ENCODE measurements at places on chromosomes 1 and 21.

DNA sequence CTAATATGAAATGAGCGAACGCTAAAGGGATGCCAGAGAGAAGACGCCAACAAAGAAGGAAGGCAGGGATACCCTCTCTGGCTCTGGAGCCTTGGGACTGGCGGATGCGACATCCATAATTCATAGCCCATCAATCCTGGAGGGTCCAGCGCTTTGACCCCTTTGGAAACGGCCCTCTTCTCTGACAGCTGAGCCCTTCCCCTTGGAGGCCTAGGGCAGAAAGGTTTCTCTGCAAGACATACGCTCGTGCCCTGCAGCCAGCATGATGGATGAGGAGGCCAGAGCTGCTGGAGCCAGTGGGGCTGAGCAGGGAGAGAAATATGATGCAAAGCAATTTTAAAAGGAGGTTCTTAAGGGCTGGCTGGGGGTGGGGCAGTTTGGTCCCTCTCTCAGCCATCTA is 22.2 kb downstream of the OPTC start:
- DNase-seq: no peak

GRCh38 chr1:227545361-227545760 is 18.0 kb upstream of the ZNF678 start:
- no peak for DNase-seq

DNA sequence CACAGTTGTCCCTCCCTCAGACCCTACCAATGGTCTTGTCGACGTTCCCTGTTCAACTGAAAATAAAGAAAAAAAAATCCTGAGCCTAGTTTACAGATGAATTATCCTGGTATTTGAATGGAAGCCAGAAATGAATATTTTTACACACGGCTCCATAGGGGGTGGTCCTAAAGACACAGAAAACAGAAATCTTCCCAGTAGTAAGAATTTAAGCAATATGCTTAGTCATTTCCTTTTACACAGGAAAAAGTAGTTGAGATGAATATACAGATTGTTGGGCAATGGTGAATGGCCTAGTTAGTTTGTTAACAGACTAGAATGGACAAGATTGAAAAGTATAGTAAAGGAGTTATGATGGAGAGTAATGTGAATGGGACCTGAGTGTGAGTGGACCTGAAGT is 67.4 kb downstream of the RGS18 start:
- DNase-seq: no peak

DNA sequence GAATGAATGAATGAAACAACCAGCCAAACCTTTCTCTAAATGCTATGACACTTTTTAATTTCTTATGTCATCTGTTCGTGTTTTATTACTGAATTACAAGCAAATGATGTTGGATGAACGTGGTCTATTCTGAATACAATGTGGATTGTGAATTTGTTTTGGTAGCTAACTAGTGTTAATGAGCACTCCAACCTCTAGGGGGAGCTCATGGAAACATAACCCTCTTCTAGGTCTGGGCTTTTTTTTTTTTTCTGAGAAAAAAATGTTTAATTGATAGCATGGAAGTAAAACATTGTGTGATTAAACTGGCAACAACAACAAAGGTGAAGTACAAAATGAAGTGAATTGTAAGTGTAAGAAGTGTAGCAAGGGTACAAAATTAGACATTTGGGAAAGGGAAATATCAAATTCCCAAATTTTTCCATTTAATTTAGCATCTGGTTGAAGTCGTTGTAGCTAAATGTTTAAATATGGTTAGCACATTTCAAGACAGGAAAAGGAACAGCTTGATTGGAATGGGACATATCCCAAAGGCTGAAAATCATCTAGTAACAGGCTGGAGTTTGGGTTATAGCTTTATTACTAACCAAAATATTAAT is 42.6 kb upstream of the PTGS2 start:
- DNase-seq: peak; percentile 42

GRCh38 chr1:209335178-209335577 is 248.3 kb upstream of the CAMK1G start:
- peak; percentile 44 for DNase-seq

DNA sequence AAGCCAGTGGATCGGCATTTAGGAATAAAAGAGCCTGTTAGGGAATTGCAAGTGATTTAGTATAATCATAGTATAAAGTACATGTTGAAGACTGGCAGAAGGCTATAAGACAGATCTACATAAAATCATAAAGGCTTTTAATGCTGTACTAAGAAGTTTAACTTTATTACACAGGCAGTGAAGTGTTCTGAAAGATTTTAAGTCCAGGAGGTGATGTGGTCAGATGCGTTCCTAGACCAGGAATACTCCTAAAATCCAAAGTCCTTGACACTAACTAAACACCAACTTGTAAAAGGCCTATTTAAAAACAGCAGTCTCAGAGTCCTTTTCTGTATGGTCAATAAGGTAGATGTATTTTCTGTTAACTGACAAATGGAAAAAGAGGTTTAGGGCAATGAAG is 57.0 kb downstream of the KIFAP3 start:
- no peak for DNase-seq

DNA sequence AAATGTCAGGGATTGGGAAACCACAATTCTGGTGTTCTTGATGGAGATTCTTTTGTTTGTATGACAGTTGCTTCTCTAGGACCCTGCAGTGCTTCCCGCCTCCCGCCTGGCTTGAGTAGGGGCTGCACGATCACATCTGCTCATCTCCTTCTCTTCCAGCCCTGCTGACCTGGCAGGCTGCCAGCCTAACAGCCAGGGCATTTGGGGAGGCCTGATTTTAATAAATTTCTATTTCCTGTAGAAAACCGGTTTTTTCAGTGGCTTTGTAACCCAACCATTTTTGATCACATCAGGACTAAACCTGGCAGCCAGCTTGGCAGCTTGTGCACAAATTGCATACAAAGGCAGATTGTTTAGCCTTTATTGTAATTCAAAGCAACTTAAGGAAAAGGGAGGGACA is 78.9 kb downstream of the UBE2U start:
- peak; percentile 12 for DNase-seq

- no peak for DNase-seq
Observed at GRCh38 chr1:99516141-99516540, 129.8 kb upstream of the PALMD start.

DNA sequence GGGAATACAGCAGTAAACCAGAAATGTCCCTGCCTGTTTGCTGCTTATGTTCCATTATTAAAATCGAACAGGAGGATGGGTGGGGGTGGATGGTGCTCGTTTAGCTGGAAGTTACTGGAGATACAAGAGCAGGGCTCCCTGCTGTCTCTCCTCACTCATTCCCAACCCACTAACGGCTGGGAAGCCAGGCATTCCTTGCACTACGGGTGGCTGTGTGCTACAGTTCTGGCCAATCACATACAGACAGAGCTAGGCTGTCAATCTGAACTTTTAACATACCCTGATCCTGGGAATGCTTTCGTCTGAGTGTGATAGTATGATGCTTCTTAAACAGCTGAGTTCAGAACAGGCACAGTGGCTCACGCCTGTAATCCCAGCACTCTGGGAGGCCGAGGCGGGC is 7.0 kb downstream of the SIPA1L2 start:
- DNase-seq: peak; percentile 51

DNA sequence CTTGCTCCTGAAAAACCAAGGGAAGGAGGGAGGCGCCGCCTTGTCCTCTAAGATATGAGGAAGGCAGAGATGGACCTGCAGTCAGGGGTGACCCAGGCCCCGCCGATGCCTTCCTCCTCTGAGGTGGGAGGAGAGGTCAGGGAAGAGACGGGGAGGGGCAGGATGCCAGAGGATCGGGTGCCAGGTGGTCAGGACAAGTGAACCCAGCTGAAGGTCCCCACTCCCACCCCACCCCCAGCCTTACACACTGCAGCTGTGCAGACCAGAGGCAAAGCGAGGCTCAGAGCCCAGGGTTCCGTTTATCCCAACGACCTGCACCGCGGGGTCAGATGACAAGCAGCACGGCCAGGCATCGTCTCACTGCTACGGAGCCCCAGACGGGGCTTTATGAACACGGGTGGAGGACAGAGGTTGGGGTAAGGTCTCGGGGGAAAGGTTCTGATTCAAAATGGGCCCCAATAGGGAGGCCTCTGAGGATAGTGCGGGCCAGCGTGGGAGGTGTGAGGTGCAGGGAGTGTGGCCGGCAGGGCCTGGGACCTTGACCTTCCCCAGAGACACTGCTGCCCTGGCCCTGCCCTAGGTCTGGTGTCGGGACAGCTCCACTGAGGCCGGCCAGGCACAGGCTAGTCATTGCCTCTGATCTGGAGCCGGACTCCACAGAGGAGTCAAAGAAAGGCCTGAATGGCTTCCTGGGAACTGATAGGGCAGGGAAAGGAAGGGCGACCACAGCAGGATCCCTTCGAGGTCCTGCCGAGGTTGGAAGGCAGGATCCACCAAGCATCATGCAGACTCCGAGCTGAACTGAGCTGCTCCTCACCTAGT is 112.4 kb downstream of the WDR4 start:
- no peak for DNase-seq

- DNase-seq: no peak
Observed at GRCh38 chr1:97739596-97740103, 181.2 kb downstream of the DPYD start.

GRCh38 chr1:59972216-59972927 is 45.8 kb upstream of the CYP2J2 start:
- peak; percentile 37 for DNase-seq

DNA sequence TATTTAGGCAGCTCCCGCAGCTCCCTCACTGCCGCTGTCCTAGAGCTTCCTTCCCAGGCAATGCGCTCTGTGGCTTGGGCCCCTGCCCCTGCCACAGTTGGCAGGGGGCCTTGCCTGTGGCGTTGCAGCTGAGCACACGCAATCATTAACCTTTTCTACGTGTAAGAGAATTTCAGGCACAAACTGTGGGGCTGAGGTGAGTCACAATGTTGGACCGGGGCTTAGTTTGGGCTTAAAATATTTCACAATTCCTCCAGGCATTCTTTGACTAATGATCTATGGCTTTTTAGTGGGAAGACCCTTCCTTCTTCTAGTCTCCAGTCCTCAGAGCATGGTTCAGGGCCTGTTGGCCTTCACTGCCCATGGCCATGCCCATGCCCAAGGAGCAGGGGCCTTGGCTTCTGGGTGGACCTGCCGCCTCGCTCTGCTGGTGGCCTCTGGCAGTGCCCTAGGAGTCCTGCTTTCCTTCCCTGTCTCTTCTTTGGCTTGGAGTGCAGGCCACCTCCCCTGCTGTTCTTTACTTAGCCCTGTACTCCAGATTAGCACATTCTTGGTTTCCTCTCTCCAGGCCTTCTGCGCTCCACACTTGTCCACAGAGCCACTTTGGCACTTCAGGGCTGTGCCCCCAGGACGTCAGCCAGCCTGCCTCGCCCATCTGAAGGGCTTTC is 39.2 kb downstream of the MAPKAPK2 start:
- DNase-seq: peak; percentile 91

GRCh38 chr1:209738270-209738669 is 17.6 kb upstream of the TRAF3IP3 start:
- no peak for DNase-seq

DNA sequence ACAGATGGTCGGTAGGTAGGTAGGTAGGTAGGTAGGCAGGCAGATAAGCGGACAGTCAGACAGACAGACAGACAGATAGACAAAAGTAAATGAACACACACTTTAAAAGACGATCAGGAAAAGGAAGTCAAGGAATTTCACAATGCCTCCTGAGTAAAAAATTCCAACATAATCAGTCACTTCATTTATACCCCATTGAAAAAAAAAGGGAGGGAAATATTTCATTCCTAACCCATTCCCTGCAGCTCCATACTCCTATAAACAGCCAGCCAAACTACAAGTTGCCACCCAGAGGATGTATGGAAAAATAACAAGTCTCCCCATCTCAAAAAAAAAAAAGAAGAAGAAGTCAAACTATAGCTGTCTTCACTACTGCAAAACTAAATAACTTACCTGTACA is 43.4 kb downstream of the ZZZ3 start:
- peak; percentile 12 for DNase-seq

GRCh38 chr1:117290890-117291289 is 76.4 kb upstream of the MAN1A2 start:
- DNase-seq: no peak

- DNase-seq: no peak
Observed at GRCh38 chr21:21332492-21332891, 334.3 kb downstream of the NCAM2 start.

GRCh38 chr1:184555665-184556641 is 169.1 kb downstream of the C1orf21 start:
- no peak for DNase-seq

GRCh38 chr1:150362721-150363425 is 1.1 kb upstream of the RPRD2 start:
- no peak for DNase-seq

DNA sequence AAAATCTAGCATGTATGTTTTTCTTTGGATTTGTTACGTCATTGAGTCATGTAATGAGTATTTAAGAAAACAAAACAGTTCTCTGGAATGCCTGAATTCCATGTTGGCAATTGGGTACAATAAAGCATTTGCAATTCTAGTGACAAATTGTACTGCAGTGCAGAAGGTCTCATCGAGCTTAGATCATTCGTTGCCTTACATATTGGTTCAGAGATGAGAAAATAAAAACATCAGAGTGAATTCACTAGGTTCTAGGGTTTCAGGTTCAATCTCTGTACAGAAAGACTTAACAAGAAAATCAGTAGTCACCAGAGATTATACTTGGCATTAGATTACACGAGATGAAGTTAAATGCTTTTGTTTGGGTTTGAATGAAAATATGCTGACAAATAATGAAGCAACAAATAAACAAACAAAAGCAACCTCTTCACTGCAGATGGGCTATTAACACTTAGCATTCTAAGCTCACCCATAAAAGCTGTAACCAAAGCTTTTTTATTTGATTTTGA is 124.7 kb downstream of the RYR2 start:
- peak; percentile 17 for DNase-seq

DNA sequence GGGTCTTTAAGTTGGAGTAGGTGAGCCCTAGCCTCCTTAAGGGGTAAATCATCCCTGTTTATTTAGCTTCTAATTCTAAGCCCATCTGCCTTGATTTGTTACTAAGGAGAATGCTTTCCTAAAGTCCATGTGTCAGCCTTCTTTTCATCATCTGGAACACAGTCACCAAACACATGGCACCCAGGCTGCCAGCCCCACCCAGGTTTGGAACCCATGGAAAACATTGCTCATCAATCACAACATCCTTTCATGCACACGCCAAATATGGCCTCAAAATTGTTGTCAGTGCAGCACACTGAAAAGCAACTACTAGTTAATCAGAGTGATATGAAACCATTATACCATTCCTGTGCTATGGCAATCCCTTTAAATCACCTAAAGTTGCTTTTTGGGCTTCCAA is 386.7 kb upstream of the ESRRG start:
- no peak for DNase-seq

DNA sequence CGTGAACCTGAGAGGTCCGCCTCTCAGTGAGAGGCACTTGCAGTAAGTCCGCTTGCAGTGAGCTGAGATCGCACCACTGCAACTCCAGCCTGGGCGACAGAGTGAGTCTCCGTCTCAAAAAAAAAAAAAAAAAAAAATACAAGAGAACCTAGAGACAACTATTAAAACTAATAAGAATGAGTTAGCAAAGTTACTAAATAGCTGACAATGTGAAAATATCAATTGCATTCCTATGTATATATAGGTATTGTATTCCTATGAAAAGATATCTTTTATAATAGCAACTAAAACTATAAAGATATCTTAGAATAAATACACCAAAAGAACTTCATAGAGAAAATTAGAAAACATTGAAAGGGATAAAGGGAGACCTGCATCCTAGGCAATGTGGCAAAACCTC is 20.3 kb downstream of the FLVCR1 start:
- DNase-seq: no peak
